ENCODE measurements at places on chromosomes 1 and 21. TPM values are rescaled to one million over a fixed set of nuclear protein-coding genes. Genes with fewer than 3 reads are reported as not detected.

- no peak for DNase-seq
Measured at GRCh38 chr1:215198021-215198420, 115.5 kb downstream of the KCNK2 start.

GRCh38 chr1:112896783-112897182, 59.2 kb downstream of the SLC16A1 start:
- DNase-seq, result no peak

Gene ADAMTSL4
- 5.6 TPM for total RNA-seq

Gene KRTAP12-1
- total RNA-seq, result not detected

Gene PLA2G2C
- not detected for total RNA-seq

Gene TEDDM1
- not detected for total RNA-seq

Gene ANKRD65
- total RNA-seq, result 0.17 TPM

Measured in liver (tissue), 10 donors.